ENCODE measurements at places on chromosomes 7 and 10. TPM values are rescaled to one million over a fixed set of nuclear protein-coding genes. Genes with fewer than 3 reads are reported as not detected.

Gene ACTL6B
- total RNA-seq = not detected

Gene RBP3
- total RNA-seq = not detected

Gene ANKRD61
- total RNA-seq = 0.44 TPM

Gene YAE1
- 32.4 TPM for total RNA-seq

Gene CTAGE8
- total RNA-seq = 0.44 TPM

Gene ATG9B
- total RNA-seq = 0.11 TPM

Gene SPDYE5
- total RNA-seq = 0.12 TPM

Gene OR6B1
- not detected for total RNA-seq

Gene RSPH10B2
- not detected for total RNA-seq

Gene CYP2C19
- total RNA-seq = not detected

Gene SVOPL
- not detected for total RNA-seq

Gene AKR1C2
- total RNA-seq = 20.4 TPM

Gene MSMB
- total RNA-seq = not detected

Gene SORCS1
- not detected for total RNA-seq

Gene SPDYE11
- not detected for total RNA-seq

Gene SH2D4B
- not detected for total RNA-seq

Gene PILRA
- total RNA-seq = 0.12 TPM

Gene LHFPL3
- 0.12 TPM for total RNA-seq

Gene CHST15
- total RNA-seq = 4.6 TPM

Gene CPXM2
- not detected for total RNA-seq

Gene AASS
- 31.1 TPM for total RNA-seq

Gene PDE6C
- not detected for total RNA-seq

Gene AKR1D1
- total RNA-seq = not detected

Gene SLC16A12
- under 0.01 TPM for total RNA-seq

Gene DBF4
- total RNA-seq = 23.1 TPM

Gene TEX47
- not detected for total RNA-seq

Gene FKBP9
- total RNA-seq = 215 TPM

Gene BTAF1
- total RNA-seq = 64.1 TPM
